ENCODE measurements at places on chromosomes 16 and 17.

DNA sequence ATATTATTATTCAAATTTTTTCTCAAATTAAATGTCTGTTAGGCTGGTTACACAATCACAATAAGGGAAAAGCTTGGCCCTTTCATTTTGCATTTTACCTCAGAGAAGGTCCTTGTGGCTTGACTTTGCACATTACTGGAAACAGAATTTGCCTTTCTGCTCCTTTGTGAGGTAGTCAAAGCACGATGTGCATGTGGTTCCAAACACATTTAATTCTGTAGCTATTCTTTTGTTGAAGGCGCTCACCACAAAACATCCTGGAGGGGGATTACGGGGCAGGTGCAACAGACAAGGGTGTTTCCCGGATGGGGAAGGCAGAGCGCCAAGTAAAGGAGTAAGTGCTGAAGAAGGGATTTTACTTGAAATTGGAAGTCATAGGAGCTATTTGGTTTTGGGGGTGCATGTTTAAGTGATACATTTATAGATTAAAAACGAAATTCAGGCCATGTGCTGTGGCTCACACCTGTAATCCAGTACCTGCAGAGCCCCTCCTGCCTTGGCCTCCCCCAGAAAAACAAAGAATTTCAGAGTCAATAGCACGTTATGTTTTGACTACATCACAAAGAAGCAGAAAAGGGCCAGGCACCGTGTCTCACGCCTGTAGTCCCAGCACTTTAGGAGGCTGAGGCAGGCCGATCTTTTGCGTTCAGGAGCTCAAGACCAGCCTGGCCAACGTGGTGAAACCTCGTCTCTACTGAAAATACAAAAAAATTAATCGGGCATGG lies 31.2 kb upstream of the TENT4B start:
- no peak for DNase-seq

GRCh38 chr16:75593308-75593707 lies 27.1 kb downstream of the GABARAPL2 start:
- no peak for DNase-seq

DNA sequence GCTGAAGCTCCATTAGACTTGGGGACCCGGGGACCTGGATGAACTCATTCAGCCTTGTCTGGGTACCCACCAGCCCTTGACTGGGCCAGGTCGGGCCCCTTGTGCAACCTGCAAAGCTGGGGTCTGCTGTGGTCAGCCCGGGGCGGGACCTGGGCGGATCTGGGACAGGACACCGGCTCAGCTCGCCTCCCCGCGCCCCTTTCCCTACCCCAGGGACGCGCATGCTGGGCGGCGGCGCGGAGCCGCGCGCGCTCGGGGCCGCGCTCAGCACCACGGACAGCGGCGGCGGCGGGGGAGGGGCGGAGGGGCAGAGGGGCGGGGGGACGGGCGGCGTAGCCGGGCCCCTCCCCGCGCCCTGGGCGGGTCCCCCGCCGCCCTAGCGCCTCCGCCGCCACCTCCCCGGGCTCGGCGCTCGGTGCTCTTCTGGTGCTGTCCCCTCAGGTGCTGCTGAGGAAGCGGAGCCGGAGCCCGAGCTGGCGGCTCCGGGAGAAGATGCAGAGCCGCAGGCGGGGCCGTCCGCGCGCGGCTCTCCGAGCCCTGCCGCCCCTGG lies 7.4 kb downstream of the ACD start:
- DNase-seq: no peak

DNA sequence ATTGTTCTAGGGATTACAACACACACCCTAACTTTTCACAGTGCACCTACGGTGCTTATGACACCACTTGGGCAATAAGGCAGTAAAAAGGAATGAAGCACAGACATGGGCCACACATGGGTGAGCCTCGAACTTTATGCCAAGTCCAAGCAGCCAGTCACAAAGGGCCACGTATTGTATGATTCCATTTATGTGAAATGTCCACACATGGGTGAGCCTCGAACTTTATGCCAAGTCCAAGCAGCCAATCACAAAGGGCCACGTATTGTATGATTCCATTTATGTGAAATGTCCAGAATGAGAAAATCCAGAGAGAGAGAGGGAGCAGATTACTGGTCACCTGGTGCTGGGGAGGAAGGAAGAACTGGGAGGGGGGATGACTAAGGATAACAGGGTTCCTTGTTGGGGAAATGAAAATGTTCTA lies 22.2 kb downstream of the RMI2 start:
- DNase-seq: no peak

DNA sequence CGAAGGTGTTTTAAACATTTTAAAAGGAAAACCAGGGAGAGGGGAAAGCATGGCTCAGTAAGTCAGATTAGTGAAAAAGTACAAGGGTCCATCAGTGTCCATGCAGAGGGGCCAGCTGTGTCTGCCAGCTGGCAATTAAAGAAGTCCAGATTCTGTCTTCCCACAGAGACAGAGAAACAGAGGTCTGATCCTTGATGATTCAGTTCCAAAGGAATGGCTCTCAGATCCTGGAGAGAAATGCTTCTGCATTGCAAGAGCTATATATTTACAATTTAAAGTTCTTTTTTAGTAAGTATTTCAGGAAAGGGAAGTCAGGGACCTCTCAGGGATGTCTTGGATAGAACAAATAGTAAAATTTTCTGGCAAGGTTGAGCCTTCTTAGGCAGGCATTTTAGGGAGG lies 56.2 kb downstream of the HSD17B2 start:
- DNase-seq: no peak

DNA sequence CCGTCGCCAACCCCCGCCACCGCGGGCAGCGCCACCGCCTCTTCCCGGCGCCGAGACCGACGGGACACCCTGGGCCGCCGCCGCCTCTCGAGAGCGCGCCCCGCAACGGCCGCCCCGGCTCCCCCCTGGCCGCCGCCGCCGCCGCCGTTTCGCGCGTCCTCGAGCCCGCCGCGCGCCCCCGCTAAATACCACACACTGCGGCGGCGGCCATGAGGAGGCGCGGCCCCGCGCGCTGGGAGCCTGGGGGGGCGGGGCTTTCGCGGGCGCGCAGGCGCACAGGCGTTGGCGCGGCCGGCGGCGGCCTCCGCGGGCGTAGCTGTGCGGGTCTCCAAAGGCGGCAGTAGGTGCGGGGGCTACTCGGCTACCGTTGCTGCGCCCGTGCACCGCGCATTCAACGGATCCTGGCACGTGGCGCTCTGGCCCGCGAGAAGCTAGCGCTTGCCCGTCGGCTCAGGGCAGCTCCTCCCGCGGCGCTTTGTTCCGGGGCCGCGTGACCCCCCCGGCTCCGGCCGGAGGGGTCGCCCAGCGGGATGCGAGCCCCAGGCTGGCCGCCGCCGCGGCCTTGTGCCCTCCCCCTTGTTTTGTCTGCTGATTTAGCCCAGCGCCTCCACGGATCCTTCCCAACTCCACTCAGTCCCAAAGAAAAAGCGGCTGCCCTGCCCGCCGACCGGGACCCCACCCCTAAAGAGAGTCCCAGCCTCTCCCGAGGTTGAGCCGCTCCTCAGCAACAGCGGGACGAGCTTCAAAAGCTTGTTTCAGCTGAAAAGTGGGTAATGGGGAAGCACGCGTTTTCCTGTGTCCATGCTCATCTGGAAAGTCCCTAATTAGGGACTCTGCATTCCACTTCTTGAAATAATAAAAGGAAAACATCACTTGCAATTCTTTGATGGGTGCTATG lies at the start of gene SIAH1:
Gene SIAH1 (minus strand): TSS at position 161 of the 898 bp plus-strand sequence. CDS start 22,985 bp downstream, outside the sequence.
- DNase-seq: no peak

GRCh38 chr16:53576904-53577303 lies 73.9 kb upstream of the AKTIP start:
- no peak for DNase-seq

GRCh38 chr17:4086041-4086483 lies 56.8 kb downstream of the ZZEF1 start:
- DNase-seq: no peak

DNA sequence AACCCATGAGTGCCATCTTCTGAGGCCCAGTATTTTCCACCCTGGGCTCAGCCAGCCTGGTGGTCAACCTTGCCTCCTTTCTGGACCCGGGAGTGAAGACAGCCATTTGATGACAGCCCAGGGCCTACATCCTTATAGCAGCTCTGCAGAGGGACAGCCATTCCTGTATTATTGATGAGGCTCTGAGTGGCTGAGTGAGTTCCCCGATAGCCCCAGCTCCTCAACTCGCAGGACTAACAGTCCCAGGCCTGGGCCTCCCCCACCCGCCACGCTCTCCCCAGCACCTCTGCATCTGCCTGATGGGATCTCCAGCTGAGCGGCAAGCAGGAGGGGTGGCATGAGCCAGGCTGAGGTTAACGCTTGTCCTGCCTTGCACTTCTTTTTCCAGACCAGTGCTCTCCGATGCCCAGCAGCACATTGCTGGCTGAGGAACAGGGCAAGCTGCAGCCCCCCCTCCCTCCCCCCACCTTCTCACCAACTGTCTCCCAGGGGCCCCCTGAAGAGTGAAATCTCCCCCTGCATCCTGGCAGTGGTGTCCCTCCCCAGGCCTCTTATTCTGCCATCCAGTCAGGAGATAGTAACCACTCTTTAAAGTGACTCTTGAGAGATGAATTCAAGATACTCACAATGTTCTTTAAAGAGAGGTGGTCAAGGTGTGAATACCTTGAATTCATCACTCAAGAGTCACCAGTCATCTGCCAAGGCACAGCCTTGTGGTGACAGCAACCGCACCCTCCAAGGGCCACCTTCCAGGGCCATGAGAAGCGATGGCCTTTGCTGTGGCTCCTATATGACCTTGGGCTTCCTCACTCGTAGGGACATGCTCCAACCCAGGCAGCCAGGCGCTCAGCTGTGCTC lies 23.5 kb downstream of the CACNG5 start:
- no peak for DNase-seq

DNA sequence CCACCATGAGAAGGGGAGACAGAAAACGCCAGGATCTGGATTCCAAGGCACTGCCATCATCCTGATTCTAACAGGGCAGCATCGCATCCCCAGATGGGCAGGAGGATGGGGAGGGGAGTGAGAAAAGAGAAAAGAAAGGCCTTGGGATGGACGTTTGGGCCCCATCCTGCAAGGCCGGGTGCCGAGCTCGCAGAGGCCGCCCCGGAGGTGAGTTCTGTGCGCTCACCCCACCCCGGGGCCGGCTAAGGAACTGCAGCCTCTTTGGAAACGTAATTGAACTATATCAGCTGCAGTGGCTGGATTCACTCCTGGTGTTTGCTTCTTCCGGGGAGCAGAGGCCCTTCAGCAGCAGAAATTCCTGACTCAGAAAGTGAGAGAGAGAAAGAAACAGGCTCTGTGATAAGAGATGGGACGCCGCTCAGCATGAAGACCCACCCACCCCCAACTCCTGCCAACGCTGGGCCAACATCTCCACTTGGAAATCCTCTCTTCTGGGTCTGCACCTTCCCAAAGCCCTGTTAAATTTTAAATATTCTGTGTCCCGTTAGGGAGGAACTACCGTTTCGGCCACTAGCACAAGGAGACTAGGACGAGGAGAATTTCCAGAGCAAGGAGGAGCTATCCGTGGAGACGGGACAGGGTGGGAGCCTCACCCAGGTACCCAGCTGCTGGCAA lies 8.5 kb upstream of the SSTR2 start:
- DNase-seq: peak; percentile 38

DNA sequence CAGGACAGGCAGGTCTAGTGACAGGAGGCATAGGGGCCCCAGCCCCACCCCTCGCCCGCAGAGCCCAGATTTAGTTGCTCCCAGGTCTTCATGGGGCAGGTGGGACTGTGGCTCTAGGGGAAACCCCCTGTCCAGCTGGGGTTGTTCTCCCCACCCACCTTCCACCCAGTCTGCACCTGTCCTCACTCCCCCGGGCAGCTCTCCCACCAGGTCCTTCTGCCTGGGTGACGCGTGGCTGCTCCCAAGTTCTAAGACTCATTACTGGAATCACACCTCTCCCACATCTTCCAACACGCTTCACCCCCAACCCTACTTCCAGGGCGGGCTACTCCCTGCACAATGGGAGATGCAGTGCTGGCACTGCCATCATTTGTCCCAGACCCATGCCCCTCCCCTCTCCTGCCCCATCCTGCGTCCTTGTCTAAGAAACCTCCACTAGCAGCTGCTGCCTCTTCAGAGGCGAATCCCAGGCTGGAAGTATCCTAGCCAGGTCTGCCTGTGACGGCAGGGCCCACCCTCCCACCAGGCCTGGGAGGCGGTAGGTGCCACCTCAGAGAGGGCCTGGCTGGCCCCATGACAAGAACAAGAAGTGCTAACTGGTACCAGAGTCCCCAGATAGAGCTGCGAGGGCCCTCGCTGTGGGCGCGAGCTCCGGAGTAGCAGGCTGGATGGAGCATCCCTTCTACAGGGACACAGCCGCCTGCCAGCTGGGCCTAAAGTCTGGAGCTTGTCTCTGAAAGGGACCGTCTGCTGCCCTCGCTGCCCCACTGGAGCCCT lies 22.8 kb downstream of the GRIN2C start:
- no peak for DNase-seq

GRCh38 chr17:76524598-76525512 lies 12.7 kb downstream of the CYGB start:
- no peak for DNase-seq

GRCh38 chr17:73126716-73127473 lies 34.4 kb upstream of the SLC39A11 start:
- DNase-seq: no peak

- DNase-seq: no peak
These were observed 39.3 kb downstream of the MEAK7 start for GRCh38 chr16:84465154-84465553.

DNA sequence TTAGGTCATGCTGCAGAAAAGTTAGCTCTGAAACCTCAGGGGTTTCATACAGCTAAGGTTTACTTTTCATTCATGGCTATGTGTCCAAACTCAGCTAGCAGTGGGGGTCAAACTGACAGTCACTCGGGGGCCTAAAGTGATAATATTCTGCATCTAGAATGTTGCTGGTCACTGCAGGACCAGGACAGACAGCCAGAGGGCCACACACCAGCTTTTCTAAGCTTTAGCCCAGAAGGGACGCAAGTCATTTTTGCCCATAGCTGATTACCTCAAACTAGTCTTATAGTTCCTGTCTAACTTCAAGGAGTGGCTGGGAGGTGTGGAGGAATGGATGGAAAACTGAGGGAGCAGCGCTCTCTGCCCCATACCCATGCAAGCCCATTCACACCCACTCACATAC lies 163.0 kb upstream of the NLRP1 start:
- no peak for DNase-seq

- no peak for DNase-seq
These were observed 5.2 kb downstream of the PKD1L3 start for GRCh38 chr16:71995038-71995437.

DNA sequence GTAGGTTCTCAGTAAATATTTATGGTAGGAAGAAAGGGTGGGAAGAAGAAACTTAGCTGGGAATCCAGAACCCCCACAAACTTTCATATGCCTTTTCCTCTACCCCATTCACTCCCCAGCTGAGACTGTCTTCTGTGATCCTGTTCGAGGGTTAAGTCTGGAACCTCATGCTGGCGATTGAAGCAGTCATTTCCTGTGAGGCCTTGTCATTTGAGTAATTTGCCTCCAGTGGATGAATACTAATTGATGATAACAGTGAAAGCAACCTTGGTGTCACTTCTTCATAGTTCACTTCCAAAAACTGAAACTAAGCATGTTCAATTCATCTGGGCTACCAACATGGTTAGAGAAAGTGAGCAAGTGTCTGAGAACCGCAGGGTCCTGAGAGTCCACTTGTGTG lies 401.2 kb downstream of the CDH13 start:
- no peak for DNase-seq

GRCh38 chr16:67399218-67399733 lies 6.0 kb upstream of the TPPP3 start:
- DNase-seq: no peak

GRCh38 chr16:67490335-67491096 lies 7.2 kb upstream of the AGRP start:
- DNase-seq: peak; percentile 74

GRCh38 chr17:60846175-60846574 lies 168.5 kb downstream of the BCAS3 start:
- no peak for DNase-seq

- DNase-seq: peak; percentile 92
These were observed 11.5 kb downstream of the KCNG4 start for GRCh38 chr16:84228256-84228838.
